Left ventricle myocardium inferior (tissue), 1 donor: ENCODE measurements at places on chromosomes 12 and 14.

DNA sequence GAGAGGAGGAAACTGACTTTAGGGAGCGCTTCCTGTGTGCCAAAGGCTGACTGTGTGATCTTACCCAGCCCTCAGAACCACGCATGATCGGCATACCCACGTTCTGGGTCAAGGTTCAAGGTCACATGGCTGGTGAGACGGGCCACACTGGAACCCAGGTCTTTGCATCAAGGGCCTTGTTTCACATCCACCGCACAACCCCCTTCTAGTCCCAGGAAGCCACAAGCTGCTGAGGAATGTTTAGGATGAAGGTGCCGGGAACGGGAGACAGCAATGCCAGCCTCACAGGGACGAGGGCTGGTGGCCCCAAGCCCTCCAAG, 50.7 kb downstream of the TESC start:
- DNase-seq, result no peak

- no peak for DNase-seq
These were observed 92.7 kb downstream of the ITPK1 start for GRCh38 chr14:93023039-93023438.

- no peak for DNase-seq
These were observed 32.6 kb downstream of the NUAK1 start for GRCh38 chr12:106106061-106106566.

DNA sequence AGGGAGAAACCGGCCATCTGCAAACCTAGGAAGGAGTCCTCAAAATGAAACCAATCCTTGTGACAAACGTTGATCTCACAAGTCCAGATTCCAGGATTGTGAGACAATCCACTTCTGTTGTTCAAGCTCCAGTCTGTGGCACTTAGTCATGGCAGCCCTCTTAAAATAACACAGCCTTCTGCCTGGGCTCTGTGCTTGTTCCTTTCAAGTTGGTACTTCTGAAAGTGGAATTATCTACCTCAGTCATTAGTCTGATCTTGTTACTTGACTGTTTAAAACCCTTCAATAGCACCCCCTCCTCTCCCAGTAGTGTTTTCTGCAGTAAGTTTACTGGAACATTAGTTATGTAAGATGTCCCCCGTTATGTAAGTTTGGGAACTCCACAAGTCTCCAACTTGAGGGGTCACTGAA, 111.0 kb upstream of the HIF1A start:
- DNase-seq, result no peak

DNA sequence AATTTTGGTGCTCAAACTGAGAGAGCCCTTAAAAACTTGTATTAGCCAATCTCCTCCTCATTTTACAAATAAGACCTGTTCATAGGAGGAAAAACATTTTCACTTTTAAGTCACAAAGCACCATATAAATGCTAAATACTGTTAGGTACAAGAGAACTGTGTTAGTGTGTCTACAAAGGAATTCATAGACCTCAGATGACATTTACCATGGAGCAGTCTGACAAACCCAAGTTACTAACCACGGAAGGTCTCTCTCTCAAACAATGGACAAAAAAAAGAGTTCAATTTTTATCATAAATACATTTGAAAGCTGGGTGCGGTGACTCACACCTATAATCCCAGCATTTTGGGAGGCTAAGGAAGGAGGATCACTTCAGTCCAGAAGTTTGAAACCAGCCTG, 10.0 kb downstream of the SBNO1 start:
- no peak for DNase-seq

DNA sequence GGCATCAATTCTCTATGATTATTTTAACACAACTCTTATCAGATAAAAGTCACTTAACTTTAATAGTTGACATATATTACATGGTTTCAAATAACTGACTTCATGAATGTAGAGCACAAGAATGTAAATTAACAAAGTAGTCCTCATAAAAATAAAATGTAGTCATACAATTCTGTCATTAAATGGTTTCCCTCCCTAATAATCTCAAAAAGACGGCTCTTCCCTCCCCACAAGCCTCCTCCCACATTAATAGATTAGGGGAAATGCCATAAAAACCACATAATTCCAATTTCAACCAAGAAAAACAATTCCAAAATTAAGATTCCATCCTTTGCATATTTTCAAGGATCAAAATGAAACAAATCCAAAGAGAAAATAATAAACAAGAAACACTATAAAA, 36.7 kb downstream of the SPTLC2 start:
- DNase-seq, result no peak

GRCh38 chr14:75003250-75004027, 718 bp downstream of the EIF2B2 start:
- no peak for DNase-seq

DNA sequence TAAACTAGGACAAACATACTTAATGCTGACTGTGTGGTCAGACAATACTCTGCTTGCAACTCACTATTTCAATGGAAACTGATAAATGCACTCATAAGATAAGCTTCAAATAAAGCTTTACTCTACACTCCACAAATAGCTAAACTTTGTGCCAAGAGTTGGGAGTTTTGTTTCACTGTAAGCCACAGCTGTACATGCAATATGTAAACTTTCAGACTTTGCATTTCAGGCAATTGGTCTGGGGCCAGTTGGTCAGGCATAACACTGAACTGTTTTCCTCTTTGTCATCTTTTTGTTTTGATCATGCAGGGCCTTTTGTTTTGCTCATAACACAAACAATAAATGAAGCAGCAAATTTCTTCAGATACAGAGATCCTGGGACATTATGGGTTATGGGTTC, 426.2 kb downstream of the IPO8 start:
- DNase-seq, result no peak

DNA sequence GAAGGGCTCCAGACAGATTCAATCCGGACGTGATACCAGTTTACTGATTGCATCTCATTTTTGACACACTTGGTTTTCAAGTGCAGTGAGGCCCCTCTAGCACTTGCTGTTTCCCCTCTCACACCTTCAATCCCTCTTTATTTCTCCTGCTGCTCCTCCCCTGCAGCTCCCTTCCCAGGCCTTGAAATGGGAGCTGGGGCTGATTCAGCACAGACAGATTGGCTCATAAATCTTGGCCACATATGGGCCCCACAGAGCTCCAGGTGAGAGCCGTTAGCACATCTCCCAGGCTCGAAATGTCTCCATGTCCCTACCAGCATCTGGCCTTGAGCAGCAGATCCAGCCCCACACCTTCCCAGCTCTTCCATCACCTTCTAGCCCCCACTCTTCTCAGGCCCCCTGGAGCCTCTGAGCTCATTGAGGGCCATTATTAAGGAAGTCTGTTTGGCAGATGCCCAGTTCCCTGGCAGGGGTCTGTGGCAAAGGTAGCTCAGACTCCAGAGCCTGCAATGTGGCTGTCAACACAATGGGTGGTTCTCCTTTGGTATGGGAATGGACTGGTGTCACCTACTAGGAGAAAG, 220.3 kb upstream of the FKBP4 start:
- DNase-seq, result no peak

- no peak for DNase-seq
These were observed 10.1 kb upstream of the TPCN1 start for GRCh38 chr12:113211160-113211559.

DNA sequence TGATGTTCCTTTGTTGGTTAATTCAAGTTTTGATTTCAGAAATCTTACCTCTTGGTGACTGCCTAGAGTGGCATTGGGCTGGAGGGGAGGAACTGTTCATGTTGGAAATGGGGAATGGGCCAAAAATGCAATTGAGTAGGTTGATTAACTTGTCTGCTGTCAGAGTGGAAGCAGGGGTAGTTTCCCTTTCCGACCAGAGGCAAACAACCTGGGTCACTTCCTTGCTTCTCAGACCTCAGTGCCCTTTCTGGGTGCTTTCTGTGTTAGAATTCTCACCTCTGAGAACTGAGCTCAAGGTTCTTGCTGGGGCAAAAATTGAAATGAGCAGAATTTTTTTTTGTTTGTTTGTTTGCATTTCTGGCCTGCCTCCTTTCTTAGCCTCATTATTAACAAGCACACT, 2.3 kb upstream of the M6PR start:
- DNase-seq, result no peak

DNA sequence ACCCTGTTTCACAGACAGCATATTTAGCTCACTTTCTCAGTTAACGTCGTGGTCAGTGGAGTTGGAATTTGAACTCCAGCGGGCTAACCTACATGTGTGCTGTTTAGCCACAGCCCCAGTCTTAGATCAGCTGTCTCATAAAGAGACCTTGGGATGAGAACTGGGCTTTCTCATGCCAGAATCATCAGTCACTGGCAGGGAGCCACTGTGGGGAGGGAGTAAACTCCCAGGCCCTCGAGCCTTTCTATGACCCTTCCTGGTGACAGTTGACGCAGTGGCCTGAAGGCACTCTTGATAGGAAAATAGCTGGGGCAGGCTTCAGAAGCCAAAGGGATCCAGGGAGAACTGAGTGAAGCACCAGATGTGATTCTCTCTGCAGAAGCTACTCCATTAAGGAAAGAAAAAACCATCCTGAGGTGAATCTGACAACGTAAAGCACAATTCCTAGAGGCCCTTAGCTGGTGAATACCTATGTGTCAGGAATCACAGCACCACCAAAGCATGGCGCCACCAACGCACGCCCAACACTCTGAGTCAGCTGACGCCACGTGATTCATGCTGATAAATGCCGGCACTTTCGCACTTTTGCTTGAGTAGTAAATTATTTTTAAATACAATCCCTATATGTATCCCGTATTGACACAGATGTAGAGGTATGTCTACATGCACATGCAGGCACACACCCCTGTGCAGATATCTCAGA, 279.6 kb upstream of the TMEM132C start:
- DNase-seq, result no peak

- no peak for DNase-seq
These were observed 830.0 kb upstream of the NOVA1 start for GRCh38 chr14:27427796-27428195.

DNA sequence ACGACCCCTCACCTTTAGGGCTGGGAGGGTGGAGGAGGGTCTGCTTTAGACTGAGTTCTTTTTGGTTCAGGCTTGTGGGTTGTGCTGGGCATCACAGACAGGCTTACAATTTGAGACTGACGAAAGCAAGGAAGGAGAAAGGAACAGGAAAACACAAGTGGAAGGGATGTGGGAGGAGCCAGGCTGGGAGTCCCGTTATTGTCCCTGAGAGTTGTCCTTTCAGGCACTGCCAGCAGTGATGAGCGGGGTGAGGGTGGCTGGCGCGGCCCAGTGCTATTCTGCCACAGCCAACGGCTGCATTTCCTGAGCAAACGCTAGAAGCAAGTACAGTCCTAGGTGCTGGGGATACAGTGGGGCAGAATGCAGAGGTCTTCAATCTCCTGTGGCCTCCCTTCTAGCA, 29.2 kb upstream of the TSPAN9 start:
- peak; percentile 54 for DNase-seq

GRCh38 chr14:103132381-103133209, 9.3 kb downstream of the TNFAIP2 start:
- DNase-seq, result no peak

DNA sequence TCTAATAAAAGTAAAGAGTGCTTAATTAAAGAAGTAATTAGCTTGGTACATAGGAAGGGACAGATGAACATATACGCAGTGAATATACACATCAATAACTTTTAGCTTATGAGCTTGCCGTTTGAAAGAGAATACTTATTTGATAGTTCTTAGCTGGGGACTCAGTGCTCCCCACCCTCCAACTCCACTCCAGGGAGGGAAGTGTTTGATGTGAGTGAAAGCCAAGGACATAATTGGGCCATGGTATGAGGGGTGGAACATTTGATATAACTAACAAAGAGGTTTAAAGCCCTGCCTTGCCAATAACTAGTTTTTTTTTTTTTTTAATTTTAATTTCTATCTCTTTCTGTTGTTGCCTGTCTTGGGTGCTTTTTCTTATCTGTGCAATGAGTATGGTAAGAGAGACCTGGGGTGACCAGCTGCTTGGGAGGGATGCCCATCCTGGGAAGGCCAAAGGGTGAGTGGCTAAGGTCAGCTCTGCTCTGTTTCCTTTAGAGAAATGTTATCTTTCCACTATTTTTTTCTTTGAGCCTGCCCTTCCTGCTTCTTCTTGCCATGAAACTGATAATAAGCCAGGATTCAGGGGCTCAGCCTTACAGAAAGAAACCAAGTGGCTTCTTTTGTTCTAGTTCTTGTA, 132.8 kb upstream of the CPSF6 start:
- no peak for DNase-seq

DNA sequence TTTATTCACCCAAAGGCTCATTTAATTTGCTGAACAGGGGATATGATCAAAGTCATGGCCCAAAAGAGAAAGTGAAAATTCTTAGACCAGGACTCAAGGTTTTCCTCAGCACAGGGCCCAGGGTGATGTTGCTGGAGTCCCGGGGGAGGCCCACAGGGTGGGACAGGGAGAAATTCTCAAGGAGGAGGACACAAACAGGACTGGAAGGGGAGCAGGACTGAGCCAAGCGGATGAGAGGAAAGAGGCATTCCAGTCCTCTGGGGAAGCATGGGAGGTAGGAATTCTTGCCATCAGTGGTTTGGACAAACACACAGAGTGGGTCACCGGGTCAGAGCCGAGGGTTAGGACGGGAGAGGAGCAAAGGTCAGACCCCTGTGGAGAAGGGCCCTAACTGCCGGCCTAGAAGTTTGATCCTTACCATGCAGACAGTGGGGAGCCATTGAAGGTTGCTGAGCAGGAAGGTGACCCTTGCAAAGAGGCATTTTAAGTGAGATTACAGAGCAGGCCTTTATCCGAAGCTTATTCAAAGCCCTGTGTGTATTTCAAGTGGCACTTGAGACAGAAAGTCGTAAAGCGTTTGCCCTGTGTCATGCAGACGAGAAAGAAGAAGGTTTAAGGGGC, 68.4 kb upstream of the PTGR2 start:
- DNase-seq, result no peak

DNA sequence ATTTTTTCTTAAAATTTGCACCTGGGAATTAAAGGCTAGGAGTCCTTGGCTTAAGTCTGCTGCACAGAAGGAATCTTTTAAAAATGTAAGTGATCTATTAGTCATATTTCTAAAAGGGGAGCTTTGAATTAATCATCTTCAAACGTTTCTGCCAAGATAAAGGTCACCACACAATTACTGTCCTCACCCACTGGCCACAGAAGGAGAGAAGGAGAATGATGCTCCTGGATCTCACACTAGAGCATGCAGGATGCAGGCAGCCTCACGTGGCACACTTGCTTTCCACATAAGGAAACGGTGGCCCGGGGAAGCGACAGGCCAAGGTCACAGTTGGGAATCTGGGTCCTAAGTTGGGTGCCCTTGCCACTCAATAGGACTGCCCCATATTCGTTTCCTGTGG, 16.9 kb downstream of the PLEKHG7 start:
- DNase-seq, result no peak

DNA sequence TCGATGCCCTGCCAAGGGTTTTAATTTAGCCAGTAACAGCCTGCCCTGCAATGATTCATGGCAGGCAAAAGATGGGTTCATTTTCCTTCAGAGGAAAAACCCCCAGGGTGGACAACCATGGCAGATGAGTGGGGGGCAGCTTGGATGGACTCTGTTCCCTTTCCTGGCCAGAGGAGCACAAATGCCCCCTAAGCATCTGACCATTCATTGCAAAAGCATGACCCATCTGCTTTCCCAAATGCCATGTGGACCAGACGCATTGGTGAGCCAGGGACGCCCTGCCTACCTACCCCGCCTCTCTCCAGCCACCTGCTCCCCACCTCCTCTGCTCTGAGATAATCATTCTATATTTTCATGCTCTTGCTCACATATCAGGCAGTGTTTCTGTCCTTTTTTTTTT, 281.9 kb downstream of the DPF3 start:
- DNase-seq, result no peak
